Activated T-cell treated with anti-CD3 and anti-CD28 coated beads, Interleukin-2, amount 50 U/mL, for 24 hours (primary cell): ENCODE measurements at places on chromosomes 16 and 17.

- DNase-seq = no peak
Observed at GRCh38 chr16:3171181-3171854, 16.7 kb upstream of the OR1F1 start.

DNA sequence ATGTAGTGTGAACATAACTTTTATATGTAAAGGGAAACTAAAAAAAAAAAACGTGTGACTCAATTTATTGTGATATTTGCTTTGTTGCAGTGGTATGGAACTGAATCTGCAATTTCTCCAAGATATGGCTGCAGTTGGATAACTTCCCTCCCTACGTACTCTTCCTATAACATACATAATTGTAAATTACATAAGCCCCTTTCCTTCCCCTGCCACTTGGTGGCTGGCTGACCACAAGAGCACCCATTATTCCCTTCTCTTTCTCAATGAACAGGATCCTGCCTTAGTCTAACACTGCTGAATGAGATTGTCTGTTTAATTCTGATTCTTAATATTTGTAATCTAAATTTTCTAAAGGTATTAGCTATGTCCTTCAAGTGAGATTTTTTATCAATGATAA lies 27.8 kb downstream of the CCL4 start:
- DNase-seq = no peak

- DNase-seq = no peak
Observed at GRCh38 chr16:52618753-52619497, 72.0 kb upstream of the TOX3 start.

- DNase-seq = no peak
Observed at GRCh38 chr17:41026715-41027471, at the start of gene KRTAP1-5. Gene KRTAP1-5, minus strand, starts transcription at chr17:41027208. Its CDS starts 53 bp downstream, at chr17:41027155.
